Endothelial cell of umbilical vein (primary cell): ENCODE measurements at places on chromosomes 11 and 22.

- DNase-seq: no peak
These were observed 54.9 kb downstream of the ME3 start for GRCh38 chr11:86617502-86617901.

DNA sequence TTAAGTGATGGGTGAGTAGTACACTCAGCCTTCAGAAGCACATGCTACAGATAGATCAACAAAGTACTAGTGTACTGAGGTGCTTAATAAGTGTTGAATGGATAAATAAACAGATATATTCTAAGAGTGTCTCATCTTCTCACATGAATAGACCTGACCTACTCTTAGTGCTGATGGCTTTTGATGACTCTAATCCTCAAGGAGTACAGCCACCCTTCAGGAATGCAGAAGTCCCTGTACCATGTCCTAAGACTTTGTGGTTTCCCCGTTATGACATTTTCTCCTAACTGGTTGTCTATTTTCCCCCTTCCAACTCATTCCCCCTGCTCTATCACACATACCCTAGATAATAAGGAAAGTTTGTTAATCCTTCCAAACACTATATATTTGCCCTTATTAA lies 61.6 kb downstream of the C11orf65 start:
- DNase-seq: no peak

DNA sequence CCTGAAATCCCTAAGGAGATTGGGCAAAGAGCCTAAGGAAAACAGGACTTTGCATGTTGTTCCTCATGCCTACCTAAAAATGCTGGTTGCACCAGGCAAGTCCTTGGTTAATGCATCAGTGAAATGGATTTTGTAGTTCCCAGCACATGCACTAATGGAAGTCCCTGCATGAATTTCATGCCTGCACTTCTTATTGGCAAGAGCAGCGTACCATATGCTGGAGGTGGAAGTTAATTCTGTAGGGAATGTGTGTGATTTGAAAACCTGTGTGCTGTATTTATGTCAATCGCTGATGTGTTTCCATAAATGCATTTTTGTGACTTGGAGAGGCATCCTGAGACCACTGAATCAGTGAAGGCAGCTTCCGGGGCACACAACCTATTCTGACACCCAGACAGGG lies 140.3 kb upstream of the MTNR1B start:
- DNase-seq: no peak

DNA sequence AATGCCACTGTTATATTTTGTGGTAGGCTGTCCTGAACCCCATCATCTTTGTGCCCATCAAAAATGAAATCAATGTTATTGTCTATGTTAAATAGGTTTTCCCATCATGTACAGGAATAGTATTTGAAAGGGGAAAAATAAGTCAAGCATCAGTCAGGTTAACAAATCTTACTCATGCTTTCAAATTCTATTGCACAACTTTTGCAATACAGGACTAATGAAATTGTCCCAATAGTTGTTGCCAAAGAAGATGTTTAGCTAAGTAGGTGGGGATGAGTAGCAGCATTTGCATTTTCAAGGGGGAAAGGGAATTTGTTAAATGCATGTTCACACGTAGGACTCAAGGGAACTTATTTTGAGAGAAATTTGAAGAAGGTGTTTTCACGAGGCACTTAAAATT lies 962.1 kb downstream of the JRKL start:
- DNase-seq: no peak

DNA sequence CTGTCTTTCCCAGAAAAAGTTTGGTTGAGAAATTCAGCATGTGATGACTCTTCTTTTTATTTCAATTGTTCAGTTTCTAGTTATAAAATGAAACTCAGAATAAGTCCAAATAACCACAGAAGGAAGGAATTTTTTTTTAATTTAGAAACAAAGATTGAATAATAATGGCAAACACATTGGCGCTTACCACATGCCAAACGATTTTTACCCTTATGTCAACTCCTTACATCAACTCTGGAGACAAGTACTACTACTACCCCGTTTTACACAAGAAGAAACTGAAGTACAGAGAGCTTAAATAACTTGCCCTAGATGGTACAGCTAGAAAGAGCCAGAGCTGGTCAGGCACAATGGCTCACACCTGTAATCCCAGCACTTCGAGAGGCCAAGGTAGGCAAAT lies 52.4 kb downstream of the AHNAK start:
- DNase-seq: no peak

DNA sequence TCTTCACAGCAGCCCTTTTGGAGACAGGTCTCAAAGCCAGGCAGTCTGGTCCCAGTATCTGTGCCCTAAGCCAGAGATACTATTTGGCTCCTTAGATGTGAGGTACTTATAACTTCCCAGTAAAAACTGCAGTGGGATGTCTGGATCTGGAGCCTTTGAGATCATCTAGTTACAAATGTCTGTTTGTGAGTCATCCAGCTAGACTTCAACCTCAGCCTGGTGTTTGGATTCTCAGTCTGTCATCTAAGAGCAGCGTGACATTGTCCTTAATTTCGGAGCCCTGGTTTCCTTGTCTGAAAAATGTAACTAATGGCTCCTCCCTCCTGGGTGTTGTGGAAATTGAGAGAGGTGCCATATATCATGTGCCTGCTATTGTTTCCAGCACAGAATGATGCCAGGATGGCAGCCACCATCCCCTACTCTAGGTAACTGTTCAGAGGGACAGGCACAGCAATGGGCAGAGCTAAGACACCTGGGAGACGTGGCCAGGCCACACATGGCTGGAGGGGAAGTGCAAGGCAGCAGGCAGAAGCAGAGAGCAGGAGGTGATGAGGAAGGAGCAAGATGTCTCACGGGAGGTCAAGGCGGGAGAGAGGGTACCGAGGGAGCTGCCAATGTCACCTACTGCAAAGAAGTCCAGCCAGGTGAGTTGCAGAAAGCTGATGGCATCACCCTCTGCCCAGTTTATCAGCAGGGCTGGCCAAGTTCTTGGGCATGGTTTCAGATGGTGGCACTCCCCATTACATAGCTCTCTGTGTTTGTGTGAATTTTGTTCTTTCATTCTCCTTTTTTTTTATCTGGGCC lies 20.6 kb upstream of the ST3GAL4 start:
- DNase-seq: no peak

GRCh38 chr11:15841931-15842740 lies 514.2 kb downstream of the SOX6 start:
- DNase-seq: no peak

DNA sequence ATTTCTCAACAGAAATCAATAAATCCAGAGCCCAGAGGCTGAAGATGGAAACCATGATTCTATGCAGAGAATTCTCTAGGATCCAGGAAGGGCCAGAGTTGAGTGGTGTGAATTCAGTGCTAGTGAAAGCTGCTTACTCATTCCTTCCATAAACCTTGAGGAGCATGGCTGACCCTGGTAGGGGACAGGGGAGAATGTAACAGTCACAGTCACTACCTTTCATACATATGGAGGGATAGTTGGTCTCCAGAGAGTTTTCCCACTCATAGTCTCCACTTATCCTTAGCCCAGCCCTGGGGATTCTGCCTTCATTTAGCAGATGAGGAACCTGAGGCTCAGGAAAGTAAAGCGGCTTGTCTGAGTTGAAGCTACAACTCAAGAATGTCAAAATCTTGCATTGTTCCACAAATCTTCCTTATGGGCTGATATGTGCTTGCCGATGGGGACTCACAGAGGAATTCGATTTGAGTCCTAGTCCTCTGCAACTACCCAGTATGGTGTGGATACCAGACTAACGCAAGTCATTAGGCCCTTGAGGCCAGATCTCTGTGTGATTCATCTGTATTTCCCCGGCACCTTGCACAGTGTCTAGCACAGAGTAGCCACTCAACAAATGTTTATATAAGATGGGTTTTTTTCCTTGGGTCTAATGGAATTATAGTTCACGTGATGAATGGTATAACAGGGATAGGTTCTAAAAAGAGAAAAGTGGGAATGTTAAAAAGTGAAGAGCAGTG lies 3.7 kb upstream of the ANAPC15 start:
- no peak for DNase-seq
